Mucosa of gallbladder (tissue), 1 donor: ENCODE measurements at places on chromosomes 4 and X. TPM values are rescaled to one million over a fixed set of nuclear protein-coding genes. Genes with fewer than 3 reads are reported as not detected.

DNA sequence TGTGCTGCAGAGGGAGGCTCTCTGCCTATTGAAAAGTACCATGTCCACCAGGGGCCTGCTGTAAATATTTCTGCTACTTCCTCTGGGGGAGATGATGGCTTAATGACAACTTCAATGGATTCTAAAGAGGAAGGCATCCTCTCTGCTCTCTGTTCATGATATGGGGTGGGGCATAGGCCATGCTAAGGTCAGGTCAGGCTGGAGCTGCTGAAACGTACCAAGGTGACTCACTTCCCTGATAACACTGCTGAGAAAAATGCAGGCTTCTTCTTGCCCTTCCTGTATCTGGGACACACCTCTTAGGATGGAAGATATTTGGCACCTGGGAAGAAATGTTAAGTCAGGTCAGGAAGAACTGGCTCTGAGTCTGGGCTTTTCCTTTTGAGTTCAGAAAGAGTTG, 31.5 kb downstream of the HS3ST1 start:
- DNase-seq = no peak

- DNase-seq = no peak
Observed at GRCh38 chr4:155960522-155960921, 6.9 kb upstream of the CTSO start.

DNA sequence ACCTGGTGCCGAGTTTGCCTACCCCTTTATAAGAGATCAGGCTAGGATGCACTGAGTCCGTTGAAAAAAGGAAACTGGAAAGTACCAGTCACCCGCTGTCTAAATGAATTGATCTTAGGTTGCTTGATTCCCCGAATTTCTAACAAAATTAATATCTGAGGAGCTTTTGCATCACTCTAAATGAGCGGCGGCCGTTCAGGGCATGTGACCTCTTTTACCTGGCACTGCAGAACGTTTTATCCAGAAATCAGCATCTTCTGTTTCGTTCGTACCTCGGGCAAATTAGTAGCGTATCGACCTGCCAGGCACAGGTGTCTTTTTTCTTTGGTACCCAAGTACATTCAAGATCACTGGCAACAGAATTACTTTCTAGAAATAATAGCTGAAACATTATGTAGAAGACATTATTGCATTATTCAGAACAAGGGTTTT, 876 bp downstream of the KLHL2 start:
- DNase-seq = no peak

GRCh38 chrX:38513112-38513742, 48.1 kb upstream of the TSPAN7 start:
- no peak for DNase-seq

- no peak for DNase-seq
Observed at GRCh38 chrX:13750204-13750603, 15.7 kb downstream of the OFD1 start.

- DNase-seq = no peak
Observed at GRCh38 chr4:140675599-140676231, 80.5 kb downstream of the TBC1D9 start.

Gene METAP1
- 39.7 TPM for total RNA-seq
